Purkinje cell (primary cell): ENCODE measurements at places on chromosomes 6 and 20. TPM values are rescaled to one million over a fixed set of nuclear protein-coding genes. Genes with fewer than 3 reads are reported as not detected.

The TMEM14A gene
- polyA plus RNA-seq: 560 and 744 TPM in 2 replicates

The PABPC1L gene
- 1.1 and 2.0 TPM in 2 replicates for polyA plus RNA-seq

The ZSCAN31 gene
- polyA plus RNA-seq: 2.4 and 5.7 TPM in 2 replicates

The NANP gene
- polyA plus RNA-seq: 0.69 and 0.93 TPM in 2 replicates
